Substantia nigra (tissue), 51 donors: ENCODE measurements at places on chromosomes 2 and 18.

- DNase-seq = no peak
These were observed 5.0 kb downstream of the ACKR3 start for GRCh38 chr2:236574424-236575145.

DNA sequence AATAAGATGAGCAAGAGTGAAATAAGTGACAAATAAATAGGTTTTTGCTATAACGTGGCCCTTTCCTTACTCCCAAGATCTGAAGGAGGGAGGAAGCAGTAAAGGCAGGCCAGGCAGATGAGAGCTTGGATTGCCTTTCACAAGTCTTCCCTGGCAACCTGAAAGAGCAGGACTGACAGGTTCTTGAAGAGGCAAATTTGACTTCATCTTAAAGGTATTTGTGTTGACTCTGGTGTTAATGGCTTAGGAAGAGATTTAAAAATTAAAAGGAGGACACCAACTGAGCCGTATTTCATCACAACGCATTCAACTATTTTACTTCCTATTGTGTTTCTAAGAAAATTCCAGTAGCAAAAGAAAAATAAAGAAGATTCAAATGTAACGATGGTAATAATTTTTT, 3.2 kb downstream of the STRN start:
- DNase-seq = no peak

DNA sequence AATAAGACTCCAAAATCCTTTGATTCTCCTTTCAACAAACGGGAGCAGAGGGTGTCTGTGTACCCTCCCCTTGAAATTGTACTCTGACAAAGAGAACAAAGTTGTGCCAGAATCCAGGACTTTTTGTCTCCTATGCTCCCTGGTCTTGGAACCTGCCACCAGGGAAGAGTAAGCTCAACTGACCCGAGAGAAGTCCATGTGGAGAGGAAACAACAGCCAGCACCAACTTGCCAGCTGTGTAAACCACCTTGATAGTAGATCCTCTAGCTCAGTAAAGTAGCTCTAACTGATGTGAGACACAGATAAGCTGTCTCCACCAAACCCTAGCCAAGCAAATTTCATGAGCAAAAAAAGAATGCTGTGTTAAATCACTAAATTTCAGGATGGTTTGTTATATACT, 46.9 kb downstream of the LNPK start:
- DNase-seq = no peak

- no peak for DNase-seq
These were observed 1386.4 kb upstream of the ZEB2 start for GRCh38 chr2:145906354-145906753.

DNA sequence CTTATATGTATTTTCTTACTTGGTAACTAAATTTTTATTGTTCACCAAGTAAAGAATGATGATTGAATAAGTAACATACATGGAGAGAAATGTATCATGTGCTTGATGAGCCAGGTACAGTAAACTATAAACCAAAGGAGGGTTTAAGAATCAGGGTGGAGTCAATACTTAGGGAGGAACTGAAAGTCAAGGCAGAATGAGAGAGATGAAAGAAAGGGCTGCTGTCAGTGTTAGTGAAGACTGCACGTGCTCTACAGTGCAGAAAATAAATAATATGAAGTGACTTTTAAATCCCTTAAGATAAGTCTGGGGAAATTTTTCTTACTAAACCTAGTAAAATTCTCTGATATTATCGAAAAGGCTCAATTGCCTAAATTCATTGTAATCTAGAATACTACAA, 986.0 kb downstream of the DSC3 start:
- DNase-seq = no peak
